ENCODE measurements at places on chromosomes 12 and 14.
A peak's percentile ranks its signal among the peaks of the same experiment; 100 is the strongest.

GRCh38 chr14:100857233-100857922 is 31.5 kb downstream of the MEG3 start:
- DNase-seq, result no peak

DNA sequence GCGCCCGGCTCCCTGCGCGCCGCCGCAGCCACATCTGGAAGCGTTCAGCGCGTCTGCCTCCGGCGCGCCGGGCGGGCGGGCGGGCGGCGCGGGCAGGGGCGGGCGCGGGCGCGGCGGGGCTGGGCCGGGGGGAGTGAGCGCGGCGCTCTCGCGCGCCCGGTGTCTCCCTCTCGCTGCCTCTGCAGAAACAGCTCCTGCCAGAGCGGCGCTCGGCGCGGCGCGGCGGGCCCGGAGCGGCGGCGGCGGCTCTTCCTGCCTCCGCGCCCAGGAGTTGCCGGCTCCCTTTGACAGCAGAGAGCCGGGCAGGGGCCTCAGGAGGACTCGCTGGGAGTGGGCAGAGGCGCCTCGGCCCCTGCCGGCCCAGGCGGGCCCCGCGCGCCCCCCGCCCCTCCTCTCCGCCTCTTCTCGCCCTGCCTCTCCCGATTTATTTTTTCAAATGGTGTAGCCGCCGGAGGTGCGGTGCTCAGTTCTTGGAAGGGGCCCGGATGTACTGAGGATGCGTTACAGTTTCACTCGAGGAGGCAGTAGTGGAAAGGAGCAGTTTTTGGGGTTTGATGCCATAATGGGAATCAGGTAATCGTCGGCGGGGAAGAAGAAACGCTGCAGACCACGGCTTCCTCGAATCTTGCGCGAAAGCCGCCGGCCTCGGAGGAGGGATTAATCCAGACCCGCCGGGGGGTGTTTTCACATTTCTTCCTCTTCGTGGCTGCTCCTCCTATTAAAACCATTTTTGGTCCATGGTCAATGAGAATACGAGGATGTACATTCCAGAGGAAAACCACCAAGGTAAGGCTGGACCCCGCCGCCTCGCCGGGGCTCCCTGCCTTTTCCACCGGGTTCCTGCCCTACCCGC is at the start of gene CACNA1C:
Gene CACNA1C, plus strand, starts transcription at position 162 of the 853 bp plus-strand sequence. Its CDS starts 576 bp downstream, at position 738.
- DNase-seq, result peak; percentile 48

- no peak for DNase-seq
Measured at GRCh38 chr12:120314220-120314619, 12.1 kb downstream of the SIRT4 start.

DNA sequence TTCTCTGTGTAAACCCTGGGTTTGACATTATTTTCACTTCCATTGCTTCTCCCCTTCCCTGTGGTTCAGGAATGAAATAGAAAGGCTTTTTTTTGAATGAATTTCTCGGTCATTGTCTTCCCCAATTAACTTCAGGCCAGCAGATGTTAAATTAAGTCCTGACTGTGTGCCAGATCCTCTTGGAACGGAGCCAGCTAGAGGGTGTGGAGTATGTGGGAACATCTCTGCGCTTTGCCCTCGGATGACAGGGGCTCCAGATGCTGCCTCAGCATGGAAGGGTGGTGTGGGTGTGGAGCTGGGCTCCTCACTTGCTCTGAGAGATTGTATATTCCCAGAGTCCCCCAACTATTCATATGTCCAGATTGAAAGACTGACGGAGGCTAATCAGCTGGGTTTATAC is 13.1 kb downstream of the KRT85 start:
- no peak for DNase-seq

GRCh38 chr12:89439941-89440340 is 84.7 kb downstream of the GALNT4 start:
- no peak for DNase-seq

DNA sequence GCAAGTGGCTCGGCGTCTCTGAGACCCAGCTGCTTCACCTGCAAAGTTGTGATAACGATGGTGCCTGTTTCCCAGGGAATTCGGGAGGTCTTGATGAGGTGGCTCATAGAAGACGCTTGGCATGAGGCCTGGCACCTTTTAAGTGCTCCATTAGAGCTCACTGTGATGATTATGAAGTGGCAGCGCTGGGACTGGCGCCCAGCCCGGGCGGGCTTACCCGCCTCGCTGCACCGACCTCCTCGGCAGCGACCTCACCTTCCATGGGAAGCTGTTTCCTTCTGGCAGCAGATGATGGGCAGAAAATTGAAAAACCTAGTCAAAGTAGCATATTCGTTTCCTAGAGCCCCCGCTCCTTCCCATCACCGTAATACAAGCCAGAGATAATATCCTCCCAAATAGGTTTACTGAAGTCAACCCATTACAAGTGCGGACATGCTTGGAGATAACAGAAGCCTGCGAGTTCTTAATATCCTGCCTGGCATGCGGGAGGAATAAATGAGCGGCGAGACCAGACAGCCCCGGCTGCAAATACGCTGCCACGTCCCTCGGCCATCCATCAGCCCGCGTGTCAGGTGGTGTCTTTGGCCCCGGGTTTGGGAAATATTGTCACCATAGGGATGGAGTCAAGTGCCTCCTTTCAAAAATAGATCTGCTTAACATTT is 35.2 kb upstream of the DLK1 start:
- no peak for DNase-seq

GRCh38 chr12:7101047-7101693 is 7.8 kb downstream of the C1RL start:
- DNase-seq, result no peak

- DNase-seq, result no peak
Measured at GRCh38 chr12:44031472-44032185, 195.7 kb downstream of the TMEM117 start.

DNA sequence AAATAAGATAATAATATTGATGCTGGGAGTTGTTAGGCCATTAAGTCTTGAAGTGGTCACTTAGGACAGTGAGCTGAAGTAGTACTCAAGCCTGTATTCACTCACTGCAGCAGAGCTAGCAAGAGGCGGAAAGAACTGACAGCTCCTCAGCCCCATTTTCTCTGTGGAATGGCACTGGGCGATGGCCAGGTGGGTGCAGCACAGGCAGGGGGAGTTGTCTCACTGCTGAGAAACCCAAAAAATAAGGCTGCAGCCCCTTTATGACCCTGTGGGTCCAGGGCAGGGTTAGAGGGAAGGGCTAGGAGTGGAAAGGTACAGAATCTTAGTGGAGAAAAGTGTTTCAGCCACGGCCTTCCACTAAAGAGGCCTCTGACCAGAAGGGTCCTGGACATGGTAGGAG is 35.5 kb downstream of the PDZRN4 start:
- no peak for DNase-seq

- no peak for DNase-seq
Measured at GRCh38 chr12:132583736-132584135, 26.6 kb downstream of the LRCOL1 start.

GRCh38 chr12:73589220-73589619 is 948.4 kb upstream of the ATXN7L3B start:
- no peak for DNase-seq

DNA sequence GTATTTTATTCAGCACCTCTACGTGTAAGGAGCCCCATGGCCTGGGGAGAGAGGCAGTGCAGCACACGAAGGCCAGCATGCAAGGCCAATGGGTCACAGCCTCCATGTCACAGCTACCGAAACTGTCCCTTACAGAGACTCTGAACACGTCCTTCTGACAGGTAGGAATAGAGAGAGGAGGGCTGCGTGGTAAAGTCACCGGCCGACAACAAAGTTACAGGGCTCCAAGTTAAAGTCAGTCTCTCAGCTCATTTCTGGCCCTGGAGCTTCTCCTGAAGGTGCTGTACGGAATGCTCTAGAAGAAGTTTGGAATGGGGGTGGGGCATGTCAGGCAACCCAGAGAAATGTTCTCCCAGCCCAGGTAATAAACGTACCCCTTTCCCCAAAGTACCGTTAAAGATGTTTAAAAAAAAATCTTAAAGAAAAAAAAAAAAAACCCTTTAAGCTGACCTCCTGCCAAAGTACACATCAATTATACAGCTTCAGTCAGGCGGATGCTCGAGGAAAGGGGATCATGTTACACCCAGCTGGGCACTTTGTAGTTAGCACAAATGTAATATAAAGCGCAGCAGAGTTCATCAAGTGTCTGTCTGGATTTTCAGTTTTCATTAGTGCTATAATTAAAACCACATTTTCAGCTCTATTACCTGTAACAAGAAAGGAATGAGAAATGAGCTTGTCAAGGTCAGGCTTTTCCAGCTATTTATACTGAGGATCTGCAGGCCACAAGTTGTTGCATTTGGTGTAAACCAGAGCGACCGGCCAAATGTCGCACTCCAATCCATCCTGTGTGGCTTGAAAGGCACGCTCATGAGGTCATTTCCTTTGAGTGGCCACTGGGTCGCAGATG is 53.3 kb upstream of the CDKN3 start:
- peak; percentile 52 for DNase-seq

DNA sequence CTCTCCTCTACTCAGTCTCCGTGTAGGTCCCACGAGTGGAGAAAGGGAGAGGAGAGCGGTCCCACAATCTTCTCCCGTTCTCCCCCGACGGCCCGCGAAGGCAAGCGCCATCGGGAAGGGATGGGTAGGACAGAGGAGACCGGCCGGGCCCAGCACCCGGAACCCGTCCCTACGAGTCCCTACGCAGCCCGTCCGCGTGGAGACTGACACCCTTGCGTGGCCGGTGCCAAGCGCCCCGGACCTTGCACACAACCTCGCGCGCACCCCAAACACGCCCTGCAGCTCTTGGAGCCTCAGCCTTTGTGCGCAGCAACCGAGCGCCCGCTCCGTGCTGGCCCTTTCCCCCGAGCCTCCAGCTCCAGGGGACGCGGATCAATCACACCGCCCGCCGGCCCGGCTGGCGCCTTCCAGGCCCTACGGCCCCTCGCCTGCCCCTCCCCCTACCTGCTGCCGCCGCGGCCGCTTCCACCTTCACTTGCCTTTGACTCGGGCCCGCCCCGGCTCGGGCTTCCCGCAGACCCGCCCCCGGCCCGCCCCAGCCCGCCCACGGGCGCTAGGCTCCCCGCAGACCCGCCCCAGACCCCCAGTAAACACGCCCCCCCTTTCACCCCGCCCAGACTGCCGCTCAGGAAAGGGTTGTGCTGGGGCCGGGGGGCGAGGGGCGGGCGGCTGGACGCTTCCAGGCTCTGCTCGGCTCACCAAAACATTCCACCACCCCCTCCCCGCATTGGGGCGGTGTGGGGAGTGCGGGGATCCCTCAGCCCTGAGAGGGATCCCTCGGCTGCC is at the start of gene NDRG2:
Gene NDRG2, minus strand, starts transcription at position 477 of the 786 bp plus-strand sequence. CDS start 1,746 bp downstream, outside the sequence.
- DNase-seq, result peak; percentile 63

DNA sequence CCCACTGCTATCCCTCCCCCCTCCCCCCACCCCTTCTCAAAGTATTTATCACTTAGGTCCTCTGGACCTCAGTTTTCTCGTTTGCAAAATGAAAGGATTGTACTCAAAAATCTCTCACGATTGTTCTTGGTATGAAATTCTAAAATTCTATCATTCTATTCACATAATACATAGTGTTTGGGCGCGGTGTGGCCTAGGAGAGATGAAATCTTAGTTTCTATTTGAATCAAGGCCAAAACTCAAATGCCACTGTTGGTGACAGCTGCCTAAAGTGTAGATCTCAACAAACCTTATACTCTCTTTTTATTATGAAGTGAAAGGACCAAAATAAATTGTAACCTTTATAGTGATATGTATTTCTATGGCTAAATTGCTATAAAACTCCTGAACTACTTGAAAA is 23.7 kb upstream of the YAF2 start:
- DNase-seq, result no peak

DNA sequence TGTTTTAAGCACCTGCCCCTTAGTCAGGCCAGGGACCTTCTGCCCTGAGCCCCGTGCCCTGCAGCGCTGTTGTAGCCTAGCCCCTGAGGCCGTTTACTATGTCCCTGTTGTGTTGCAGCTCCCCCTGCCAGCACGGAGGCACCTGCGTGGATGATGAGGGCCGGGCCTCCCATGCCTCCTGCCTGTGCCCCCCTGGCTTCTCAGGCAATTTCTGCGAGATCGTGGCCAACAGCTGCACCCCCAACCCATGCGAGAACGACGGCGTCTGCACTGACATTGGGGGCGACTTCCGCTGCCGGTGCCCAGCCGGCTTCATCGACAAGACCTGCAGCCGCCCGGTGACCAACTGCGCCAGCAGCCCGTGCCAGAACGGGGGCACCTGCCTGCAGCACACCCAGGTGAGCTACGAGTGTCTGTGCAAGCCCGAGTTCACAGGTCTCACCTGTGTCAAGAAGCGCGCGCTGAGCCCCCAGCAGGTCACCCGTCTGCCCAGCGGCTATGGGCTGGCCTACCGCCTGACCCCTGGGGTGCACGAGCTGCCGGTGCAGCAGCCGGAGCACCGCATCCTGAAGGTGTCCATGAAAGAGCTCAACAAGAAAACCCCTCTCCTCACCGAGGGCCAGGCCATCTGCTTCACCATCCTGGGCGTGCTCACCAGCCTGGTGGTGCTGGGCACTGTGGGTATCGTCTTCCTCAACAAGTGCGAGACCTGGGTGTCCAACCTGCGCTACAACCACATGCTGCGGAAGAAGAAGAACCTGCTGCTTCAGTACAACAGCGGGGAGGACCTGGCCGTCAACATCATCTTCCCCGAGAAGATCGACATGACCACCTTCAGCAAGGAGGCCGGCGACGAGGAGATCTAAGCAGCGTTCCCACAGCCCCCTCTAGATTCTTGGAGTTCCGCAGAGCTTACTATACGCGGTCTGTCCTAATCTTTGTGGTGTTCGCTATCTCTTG is 7.6 kb downstream of the DLK1 start:
- DNase-seq, result no peak
